ENCODE measurements at places on chromosomes 7 and 10. TPM values are rescaled to one million over a fixed set of nuclear protein-coding genes. Genes with fewer than 3 reads are reported as not detected.

Gene NKX6-2
- not detected for total RNA-seq

Gene PON1
- not detected for total RNA-seq

Gene PARD3
- 2.3 TPM for total RNA-seq

Gene GHRHR
- total RNA-seq, result not detected

Gene OPN4
- total RNA-seq, result not detected

Gene UCN3
- total RNA-seq, result not detected

Gene MMD2
- not detected for total RNA-seq

Gene HKDC1
- 0.09 TPM for total RNA-seq

Gene PLXDC2
- total RNA-seq, result not detected
